ENCODE measurements at places on chromosomes 1 and 21. TPM values are rescaled to one million over a fixed set of nuclear protein-coding genes. Genes with fewer than 3 reads are reported as not detected.

DNA sequence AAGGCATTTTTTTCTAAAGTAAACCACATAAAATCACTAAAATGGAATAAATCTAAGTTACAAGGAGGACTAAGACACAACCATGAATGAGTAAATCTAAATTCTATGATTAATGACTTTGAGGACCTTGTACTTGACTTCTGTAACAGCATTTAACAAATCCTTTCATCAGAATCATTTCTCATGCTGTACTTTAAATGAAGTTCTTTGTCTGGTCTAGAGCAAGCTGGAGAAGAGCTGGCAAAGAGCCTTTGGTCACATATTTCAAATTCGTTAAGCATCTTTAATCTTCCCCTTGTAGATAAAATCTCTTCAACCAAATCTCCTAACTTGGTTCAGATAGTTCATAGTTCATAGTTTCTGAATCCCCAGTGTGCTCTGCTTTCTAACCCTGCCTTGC, 405.4 kb downstream of the PTPRC start:
- no peak for ATAC-seq

DNA sequence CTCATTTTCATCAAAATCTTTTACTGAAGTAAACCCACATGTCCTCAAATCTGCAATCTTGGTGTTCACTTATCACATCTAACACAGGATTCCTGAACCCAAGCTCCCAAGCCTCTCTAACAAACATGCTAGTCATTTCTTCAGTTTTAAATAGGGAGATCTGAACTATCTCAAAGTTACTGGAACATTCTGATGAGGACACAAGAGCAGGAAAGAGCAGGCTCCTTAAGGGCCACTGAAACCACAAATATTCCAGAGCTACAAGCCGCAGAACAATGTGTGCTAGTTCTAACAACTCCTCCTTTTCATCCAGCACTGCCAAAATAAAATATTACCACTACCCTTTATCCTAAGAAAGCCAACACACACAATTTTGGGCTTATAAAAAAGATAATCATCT, 38.9 kb downstream of the WARS2 start:
- no peak for ATAC-seq

SELL gene
- total RNA-seq, result 1.0 TPM

GRCh38 chr1:79497193-79497773, 490.8 kb upstream of the ADGRL4 start:
- peak; percentile 41 for ATAC-seq

SAMSN1 gene
- total RNA-seq, result 2.2 TPM

Data from esophagus mucosa (tissue), 1 donor.